ENCODE measurements at places on chromosomes 1 and 21.
A peak's percentile ranks its signal among the peaks of the same experiment; 100 is the strongest.

- DNase-seq: no peak
These were observed 167.4 kb downstream of the LRRC40 start for GRCh38 chr1:70038025-70038424.

GRCh38 chr21:35222021-35222420, 172.9 kb upstream of the RUNX1 start:
- DNase-seq: no peak

DNA sequence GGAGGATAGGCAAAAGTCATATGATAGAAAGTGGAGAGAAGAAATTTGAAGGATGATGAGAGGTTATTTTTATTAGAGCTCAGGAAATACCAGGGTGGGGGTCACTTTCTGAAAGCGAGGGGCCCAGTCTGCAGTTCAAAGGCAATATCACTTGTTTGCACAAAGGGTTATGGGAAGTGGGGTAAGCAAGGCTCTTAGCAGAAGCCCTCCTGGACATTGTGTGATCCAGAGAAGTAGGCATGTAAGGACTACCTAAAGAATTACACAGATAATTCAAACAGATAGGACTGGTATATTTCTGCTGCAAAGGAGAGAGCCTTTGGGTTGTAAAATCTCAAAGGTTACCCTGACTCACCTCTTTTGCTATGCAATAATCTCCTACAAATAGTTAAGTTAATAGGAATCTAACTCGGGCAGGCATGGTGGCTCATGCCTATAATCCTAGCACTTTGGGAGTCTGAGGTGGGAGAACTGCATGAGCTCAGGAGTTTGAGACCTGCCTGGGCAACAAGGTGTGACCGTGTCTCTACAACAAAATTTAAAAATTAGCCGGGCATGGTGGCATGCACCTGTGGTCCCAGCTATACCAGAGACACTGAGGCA, 25.2 kb upstream of the PRRC2C start:
- no peak for DNase-seq

- peak; percentile 25 for DNase-seq
These were observed 19.9 kb downstream of the ATP8B2 start for GRCh38 chr1:154344977-154345837.

DNA sequence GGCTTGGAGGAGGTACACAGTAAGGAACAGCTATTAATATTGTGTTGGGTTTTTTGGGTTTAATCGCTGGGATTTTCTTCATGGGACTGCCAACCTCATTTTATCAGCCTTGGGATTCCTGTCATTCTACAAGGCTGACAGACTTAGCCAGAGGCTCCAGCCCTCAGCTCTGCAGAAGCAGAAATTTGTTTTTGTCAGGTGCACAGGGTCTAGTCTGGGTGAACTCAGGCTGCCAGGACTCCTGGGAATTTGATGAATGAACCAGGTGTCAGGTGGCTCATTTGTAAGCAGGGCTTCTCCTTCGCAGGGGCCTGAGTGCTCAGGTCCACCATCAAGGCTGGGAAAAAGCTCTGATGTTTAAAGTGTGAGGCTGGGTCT, 11.5 kb upstream of the ZNF362 start:
- DNase-seq: no peak

DNA sequence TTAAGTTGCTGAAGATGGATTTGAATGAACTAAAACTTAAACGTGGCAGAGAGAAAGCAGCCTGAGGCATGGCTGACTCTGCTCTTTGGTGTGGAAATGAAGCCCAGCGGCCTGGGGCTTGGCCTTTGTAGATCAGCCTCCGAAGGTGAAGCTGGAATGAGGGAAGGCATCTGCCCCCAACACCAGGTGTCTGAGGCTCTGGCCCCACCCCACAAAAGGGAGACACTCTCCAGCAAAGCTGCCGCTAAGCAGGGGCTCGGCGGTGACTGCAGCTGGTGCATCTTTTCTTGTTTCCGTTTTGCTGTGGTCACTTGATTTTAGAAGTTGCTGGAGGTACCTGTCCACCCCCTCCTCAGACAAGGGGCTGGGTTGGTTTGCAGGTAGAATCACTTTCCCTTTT, 38.2 kb upstream of the NID1 start:
- no peak for DNase-seq

- DNase-seq: no peak
These were observed 1.1 kb downstream of the TFF2 start for GRCh38 chr21:42349420-42350317.

- no peak for DNase-seq
These were observed 297.4 kb downstream of the ST6GALNAC3 start for GRCh38 chr1:76371941-76372340.
